ENCODE measurements at places on chromosomes 7 and 10. TPM values are rescaled to one million over a fixed set of nuclear protein-coding genes. Genes with fewer than 3 reads are reported as not detected.

DLX6 gene
- total RNA-seq: not detected

AKR1C8 gene
- 0.21 TPM for total RNA-seq

GRCh38 chr10:70692043-70692603 is 19.8 kb downstream of the ADAMTS14 start:
- DNase-seq: no peak

- DNase-seq: no peak
Observed at GRCh38 chr7:100785878-100786277, 41.4 kb downstream of the EPHB4 start.

HUS1 gene
- total RNA-seq: 12.0 TPM

METTL27 gene
- 1.5 TPM for total RNA-seq

GRCh38 chr7:1227814-1228544 is 4.7 kb upstream of the UNCX start:
- DNase-seq: no peak

CCDC172 gene
- not detected for total RNA-seq

- no peak for DNase-seq
Observed at GRCh38 chr10:113899952-113900598, 45.6 kb downstream of the NHLRC2 start.

MINPP1 gene
- 30.7 TPM for total RNA-seq

DNA sequence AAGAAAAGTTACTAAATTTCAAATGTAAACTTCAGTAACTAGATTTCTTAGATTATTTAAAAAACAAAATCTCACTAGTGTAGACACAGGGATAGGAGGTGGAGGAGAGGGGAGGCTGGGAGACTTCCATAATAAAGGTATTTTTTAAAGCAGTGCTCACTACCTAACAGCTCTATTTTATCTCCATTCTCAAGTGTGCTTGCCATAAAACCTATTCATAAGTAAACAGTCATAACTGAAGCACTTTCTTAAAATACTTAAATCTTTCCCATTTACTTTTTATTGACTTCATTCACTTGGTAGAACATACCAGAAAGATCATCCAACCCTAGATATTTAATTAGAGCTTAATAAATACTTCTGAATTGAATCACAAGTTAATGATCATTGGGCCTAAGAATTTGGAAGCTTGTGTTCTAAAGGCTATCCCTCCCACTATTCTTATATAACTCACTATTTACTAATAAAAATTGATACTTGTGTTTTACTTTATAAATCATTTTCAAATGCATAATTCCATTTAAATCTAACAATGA is 107.4 kb downstream of the SNX13 start:
- DNase-seq: no peak

Measured in kidney epithelial cell (primary cell).